Adrenal gland (tissue), 19 donors: ENCODE measurements at places on chromosomes 2 and 18. TPM values are rescaled to one million over a fixed set of nuclear protein-coding genes. Genes with fewer than 3 reads are reported as not detected.

Gene PTMA
- 623 TPM for total RNA-seq

Gene SERPINB4
- not detected for total RNA-seq

DNA sequence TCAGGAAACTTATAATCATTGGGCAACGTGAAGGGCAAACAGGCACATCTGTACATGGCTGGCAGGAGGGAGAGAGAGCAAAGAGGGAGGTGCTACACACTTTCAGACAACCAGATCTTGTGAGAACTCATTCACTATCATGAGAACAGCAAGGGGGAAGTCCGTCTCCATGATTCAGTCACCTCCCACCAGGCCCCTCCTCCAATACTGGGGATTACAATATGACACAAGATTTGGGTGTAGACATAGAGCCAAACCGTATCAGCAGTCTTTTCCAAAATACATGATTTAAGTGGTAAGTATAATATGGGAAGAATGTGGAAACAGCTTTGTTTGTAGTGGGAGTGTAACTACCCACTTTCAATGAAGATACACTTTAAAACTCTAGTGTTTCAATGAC lies 65.0 kb downstream of the EPB41L5 start:
- H3K27ac ChIP-seq = no peak overlapping the region
- no peaks in the 10 kb centered on the region for H3K36me3 ChIP-seq
- H3K4me1 ChIP-seq = no peaks in the 10 kb centered on the region
- H3K27me3 ChIP-seq = no peaks in the 10 kb centered on the region

DNA sequence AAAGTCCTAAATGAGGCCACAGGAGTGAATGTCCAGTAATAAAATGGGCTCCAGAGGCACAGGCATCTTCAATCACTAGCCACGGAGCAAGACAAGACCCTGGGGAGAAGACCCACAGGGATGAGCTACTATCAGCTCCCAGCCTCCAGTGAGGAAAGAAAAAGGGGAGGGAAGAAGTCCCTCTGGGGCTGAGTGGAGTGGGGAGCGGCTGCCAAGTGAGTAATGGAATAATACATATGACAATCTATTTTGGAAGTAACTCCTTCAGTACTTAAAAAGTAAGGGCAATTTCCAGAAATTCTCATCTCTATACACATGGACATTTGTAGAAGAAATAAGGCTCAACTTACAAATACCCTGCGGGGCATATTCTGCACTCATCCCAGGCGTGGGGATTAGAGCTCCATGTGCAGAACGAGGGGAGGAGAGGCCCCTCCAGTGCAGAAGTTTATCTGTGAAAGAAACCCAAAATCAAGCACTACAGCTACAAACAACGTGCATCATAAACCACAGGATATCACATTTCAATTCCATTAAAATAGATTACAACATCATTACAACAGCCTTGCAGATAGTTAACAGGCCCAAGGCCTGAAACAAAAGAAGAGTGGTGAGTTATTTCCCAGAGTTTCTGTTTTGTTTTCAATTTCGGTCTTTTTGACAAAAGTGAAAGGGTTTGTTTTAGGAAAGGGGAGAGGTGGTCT lies 84.9 kb downstream of the BCL11A start:
- DNase-seq = no peak
- H3K4me3 ChIP-seq = no peak overlapping the region
- peaks cover 4% of the 10 kb centered on the region for H3K4me1 ChIP-seq
- no peak overlapping the region for H3K27ac ChIP-seq
- H3K36me3 ChIP-seq = no peaks in the 10 kb centered on the region
- no peaks in the 10 kb centered on the region for H3K27me3 ChIP-seq
